ENCODE measurements at places on chromosomes 3 and 15.

- DNase-seq, result no peak
These were observed 274.4 kb upstream of the ROBO2 start for GRCh38 chr3:76765511-76765910.

- DNase-seq, result no peak
These were observed 161.2 kb downstream of the MINAR1 start for GRCh38 chr15:79593119-79593869.

DNA sequence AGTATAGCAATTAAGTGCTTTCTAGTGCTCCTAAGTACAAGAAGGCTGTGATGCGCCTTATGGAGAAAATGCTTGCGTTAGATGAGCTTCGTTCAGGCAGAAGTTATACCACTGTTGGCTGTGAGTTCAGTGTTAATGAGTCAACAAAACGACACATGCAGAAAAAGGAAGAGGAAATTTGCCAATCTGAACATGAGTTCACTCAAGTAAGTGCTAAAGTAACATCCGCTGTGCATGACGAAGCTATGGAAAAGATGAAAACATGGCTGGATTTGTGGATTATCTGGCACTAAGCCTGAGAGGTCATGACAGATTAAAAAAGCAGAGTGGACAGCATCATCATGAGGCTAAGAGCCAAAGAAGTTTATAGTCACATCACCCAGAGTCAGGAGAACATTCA, 36.9 kb downstream of the SH3BP5 start:
- no peak for DNase-seq

DNA sequence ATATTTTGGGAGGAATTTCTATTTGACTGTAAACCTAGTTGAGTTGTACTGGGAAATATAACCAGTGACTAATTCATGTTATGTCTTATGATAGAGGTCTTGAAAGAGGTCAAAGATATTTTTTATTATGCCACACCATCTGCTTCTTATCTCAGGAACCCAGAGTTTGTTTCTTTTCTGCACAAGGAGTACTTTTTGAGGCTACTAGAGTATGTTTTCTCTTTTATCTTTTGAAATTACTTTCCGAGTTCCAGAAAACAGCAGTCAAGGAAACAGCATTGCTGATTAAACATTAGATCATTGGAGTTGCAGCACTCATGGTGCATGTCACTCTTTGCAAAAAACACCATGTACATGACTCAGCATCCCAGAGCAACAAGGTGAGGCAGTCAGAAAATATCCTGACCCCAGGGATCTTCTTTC, 645.8 kb upstream of the NR2F2 start:
- no peak for DNase-seq

GRCh38 chr3:7798276-7798675, 703.3 kb upstream of the LMCD1 start:
- no peak for DNase-seq

All from naive thymus-derived CD4-positive, alpha-beta T cell (primary cell).